ENCODE measurements at places on chromosomes 11 and 22.

- DNase-seq: no peak
Observed at GRCh38 chr11:61950035-61950547, at the start of gene BEST1. TSS of gene BEST1 (plus strand) at chr11:61950351. CDS start at chr11:61951807, 1,456 bp downstream.

DNA sequence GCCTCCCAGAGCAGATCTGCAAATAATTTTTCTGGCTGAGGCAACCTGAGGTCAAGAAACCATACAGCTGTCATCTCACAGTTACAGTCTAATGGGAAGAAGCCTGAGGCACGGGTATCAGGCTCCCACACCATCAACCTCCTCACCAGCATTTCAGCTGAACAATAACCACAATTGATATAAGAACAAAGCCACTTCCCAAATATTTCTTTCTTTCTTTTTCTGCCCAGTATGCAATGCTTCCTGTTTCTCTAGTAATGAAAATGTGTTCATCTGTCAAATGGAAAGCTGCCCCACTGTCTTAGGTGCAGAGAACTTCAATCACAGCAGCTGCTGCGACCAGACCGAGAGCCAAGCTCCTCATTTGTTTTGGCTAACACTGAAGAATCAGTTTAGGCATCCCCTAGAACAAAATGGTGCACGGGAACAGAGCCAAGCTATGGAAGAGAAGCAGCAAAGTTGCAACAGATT, 108.4 kb downstream of the BLID start:
- no peak for DNase-seq

GRCh38 chr11:115656669-115657068, 152.5 kb upstream of the CADM1 start:
- peak; percentile 65 for DNase-seq

DNA sequence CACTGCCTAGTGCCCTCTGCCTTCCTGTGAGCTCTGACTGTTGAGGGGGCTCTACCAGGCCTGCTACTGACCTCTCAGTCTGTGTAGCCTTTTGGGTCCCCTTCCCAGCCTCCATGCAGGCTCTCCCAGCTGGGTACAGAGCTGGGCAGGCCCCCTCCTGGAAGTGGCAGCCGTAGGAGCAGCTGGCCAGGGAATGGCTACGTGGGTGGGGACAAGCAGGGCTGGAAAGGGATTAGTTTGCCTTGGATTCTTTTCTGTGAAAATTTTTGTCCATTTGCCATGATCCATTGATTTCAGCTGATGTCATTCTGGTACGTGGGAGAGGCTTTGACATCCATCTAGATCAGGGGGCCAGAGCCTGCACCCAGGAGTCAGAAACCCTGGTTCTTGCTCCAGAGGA, 23.9 kb upstream of the NECTIN1 start:
- no peak for DNase-seq

DNA sequence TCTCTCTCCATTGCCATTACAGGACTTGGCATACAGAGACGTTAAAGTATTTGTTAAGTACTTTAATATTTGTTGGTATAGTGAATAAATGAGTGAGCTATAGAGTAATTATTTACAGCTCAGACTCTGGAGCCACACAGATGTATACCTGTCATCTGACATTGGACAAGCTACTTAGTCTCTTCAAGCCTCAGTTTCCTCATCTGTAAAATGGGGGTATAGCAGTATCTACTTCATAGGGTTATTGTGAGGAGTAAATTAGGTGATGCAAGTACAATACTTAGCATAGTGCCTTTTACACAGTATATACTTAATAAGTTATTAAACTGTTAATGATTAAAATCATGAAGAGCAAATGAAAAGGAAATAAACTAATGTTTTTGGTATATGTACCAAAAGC, 203.2 kb downstream of the NAV2 start:
- no peak for DNase-seq

DNA sequence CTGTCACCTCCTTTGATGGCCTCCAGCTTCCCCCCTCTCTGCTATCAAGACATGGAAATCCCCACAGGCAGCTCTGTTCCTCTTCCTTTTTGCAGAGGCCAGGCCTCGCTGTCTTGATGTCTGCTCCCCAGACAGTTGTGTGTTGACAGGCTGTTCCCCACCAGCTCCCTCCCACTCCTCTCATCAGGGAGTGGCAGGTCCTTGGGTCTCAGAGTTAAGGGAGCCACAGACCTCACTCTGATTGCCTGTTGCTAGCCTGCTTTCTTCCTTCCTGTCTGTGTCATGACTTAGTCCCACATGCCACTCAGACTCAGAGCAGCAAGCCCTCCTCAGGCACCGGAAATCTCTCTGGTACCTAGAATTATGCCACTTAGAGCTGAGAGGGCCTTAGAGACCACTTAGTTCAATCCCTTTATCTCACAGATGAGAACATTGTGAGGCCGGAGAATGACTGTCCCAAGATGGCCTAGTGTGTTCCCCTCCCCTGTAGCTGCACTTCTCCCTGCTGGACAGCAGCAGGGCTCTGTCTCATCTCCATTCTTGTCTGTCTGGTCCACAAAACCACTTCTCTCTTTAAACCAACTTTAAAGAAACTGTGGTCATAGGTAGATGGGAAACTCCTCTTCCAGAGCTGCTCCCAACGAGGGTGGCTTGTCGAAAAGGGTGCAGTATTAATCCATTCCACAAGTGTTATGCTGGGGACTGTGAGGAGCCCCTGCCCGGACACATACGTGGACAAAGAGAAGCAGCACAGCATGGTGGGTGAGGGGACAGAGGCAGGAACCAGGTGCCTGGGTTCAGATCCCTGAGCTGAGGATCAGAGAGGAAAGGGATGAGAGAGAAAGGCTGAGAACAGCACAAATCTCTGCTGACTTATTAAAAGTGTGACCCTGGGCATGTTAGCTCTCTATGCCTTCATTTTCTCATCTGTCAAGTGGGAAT, 4.2 kb downstream of the AMPD3 start:
- no peak for DNase-seq

GRCh38 chr22:35752863-35753189, 35.2 kb downstream of the APOL5 start:
- DNase-seq: no peak

GRCh38 chr22:19905347-19906276, 36.0 kb upstream of the COMT start:
- no peak for DNase-seq

GRCh38 chr22:33735978-33736377, 184.3 kb downstream of the LARGE1 start:
- no peak for DNase-seq

- no peak for DNase-seq
Observed at GRCh38 chr11:121581607-121582006, 128.8 kb upstream of the SORL1-AS1 start.

DNA sequence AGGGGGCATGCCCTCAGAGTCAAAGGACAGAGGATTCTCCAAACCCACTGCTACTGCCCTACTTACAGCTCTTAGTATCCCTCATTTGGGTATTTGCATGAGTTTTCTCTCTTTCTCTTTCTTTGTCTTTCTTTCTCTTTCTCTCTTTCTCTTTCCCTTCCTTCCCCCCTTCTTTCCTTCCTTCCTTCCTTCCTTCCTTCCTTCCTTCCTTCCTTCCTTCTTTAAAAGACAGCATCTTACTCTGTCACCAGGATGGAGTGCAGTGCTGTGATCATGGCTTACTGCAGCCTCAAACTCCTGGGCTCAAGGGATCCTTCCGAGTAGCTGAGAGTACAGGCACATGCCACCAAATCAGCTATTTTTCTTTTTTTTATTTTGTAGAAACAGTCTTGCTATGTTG, 14.0 kb upstream of the MMP7 start:
- DNase-seq: no peak

Data from right lobe of liver (tissue), 6 donors.